ENCODE measurements at places on chromosomes 5 and 9.

DNA sequence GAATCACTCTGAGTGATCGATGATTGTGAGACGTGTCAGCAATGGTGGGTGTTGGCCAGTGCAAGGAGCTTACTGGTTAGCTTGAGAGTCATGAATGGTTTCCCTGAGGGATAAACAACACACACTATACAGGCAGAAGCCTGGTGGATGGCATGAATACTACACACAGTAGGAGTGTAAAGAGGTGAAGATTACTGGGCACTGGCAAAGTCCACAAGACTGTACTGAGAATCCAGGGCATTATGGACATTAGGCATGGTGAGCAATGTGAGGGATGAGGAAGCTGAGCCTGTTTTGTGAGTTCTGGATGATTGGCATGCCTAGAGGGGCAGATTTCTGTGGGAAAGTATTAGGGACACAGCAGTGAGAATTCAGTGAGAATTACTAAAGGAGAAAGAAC lies 71.3 kb downstream of the KDM4C start:
- no peak for DNase-seq

DNA sequence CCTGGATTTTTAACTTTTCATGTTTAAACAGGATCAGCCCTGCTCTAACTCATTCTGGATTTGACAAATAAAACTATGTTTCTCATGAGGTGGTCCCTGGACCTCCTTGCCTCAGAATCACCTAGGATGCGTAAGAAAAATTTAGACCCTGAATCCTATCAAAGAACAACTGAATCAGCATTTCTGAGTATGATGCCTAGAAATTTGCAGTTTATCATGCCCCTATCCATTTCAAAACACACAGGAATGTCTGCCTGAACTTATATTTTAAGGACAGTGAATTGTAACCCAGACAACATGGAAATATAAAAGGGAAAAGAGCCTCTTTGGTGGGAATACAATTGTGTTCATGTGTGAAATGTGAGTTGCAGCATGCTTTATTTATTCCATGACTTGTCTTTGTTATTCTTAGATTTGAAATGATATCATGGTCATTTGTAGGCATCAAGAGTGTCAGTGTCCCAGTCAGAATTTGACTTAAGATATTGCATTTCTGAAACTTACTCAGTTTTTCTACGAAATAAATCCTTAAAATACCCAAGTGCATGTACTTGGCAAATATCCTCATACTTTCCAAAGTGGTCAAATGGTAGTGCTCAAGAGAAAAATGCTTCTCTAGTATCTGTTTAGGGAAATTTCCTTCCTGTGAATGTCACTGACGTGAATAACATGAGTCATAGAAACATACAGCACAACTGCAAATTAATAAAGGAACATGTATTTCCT lies 144.3 kb downstream of the GIN1 start:
- no peak for DNase-seq

DNA sequence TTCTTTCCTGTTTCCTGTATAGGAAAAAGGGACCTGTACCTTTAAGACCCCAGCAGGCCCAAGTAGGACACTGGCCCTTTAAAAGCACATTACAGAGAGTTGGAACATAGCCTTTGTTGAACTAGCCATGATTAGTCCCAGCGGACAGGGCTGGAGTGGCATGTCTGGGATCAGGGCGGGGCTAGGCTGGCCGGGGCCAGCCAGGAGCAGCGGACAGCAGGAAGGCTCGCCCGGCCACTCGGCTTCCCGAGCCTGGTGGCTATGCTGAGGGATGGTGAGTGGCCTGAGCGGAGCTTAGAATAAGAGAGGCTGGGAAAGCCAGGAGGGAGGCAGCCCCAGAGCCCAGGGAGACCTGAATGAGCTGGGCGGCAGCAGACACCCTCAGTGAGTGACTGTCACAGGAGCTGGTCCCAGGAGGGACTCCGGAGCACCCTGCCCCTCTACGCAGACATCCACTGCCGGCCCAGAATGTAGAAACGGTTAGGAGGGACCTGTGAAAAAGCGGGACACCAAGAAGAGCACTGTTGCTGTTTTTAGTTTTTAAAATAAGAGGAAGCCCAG lies 92.1 kb downstream of the DAB2IP start:
- no peak for DNase-seq

- DNase-seq = peak; percentile 69
Measured at GRCh38 chr5:54959673-54960418, 25.5 kb downstream of the ESM1 start.

GRCh38 chr5:128480906-128481633 lies 57.0 kb downstream of the FBN2 start:
- no peak for DNase-seq

GRCh38 chr9:137075275-137075775 lies 2.0 kb upstream of the UAP1L1 start:
- DNase-seq = no peak

- DNase-seq = no peak
Measured at GRCh38 chr9:120921661-120922181, 4.9 kb downstream of the TRAF1 start.

DNA sequence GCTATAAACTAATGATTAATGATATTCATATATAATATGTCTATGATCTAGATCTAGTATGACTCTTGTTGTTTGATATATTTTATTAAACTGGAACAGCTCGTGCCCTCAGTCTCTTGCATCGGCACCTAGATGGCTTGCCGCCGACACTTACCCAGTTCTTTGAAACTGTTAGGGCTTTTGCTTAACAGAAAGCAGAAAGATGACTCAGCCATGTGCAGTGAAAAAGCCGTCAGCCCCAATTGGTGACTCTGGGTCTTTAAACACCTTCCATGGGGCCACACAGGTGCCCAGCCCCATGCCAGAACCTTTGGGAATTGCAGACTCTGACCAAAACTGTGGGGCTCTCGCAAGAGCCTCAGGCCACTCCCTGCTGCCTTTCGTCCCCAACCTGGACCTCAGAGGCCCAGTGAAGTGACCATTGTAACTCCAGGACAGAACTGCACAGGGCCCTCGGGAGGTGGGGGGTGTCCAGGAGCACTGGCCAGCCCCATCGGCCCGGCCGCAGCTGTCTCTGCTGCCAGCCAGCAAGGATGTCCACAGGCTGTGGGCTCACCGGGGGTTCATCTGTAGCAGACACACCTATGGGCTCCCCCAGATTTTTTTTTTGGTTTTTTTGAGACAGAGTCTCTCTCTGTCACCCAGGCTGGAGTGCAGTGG lies 7.8 kb downstream of the LCN10 start:
- peak; percentile 48 for DNase-seq

- no peak for DNase-seq
Measured at GRCh38 chr5:10166392-10166791, 83.3 kb downstream of the ATPSCKMT start.

DNA sequence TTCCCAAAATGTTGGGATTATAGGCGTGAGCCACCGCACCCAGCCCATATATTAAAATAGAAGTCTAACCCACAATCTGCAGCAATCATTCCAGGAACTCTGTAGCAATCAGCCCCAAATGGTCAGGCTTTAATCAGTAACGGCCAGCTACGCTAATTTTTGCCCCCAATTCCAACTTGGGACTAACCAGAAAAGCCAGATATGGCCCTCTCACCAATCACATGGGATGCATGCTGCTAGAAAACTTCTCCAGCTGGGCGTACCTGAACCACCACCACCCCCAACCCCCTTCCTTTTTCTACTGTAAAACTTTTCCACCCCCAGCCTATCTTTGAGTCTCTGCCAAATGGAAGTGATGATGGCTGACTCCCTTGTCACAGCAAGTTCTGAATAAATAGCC lies 4.1 kb downstream of the SUSD1 start:
- DNase-seq = no peak

DNA sequence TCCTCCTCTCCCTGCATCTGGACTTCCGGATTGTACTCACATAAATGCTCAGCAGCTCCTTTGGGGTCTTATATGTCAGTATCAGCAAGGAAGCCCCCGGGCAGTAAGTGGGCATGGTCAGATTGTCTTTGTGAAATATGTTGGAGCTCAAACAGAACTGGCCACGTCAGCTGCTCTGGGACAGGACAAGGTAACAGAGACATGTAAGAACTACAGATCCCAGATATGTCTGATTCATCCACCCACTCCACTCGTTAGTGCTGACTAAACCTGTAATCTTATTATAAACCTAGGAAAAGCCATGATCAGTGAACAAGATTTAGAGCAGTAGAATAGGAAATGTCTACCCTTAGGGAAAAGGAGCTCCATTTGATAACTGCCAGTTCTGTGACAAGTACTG lies 561.8 kb downstream of the CETN3 start:
- no peak for DNase-seq

- DNase-seq = no peak
Measured at GRCh38 chr5:1544294-1544961, 20.7 kb upstream of the LPCAT1 start.

- DNase-seq = no peak
Measured at GRCh38 chr9:108049671-108050494, 560.3 kb upstream of the KLF4 start.

- DNase-seq = no peak
Measured at GRCh38 chr5:44312374-44312773, 76.8 kb downstream of the FGF10 start.

- DNase-seq = no peak
Measured at GRCh38 chr5:107090506-107090905, 580.2 kb downstream of the EFNA5 start.

DNA sequence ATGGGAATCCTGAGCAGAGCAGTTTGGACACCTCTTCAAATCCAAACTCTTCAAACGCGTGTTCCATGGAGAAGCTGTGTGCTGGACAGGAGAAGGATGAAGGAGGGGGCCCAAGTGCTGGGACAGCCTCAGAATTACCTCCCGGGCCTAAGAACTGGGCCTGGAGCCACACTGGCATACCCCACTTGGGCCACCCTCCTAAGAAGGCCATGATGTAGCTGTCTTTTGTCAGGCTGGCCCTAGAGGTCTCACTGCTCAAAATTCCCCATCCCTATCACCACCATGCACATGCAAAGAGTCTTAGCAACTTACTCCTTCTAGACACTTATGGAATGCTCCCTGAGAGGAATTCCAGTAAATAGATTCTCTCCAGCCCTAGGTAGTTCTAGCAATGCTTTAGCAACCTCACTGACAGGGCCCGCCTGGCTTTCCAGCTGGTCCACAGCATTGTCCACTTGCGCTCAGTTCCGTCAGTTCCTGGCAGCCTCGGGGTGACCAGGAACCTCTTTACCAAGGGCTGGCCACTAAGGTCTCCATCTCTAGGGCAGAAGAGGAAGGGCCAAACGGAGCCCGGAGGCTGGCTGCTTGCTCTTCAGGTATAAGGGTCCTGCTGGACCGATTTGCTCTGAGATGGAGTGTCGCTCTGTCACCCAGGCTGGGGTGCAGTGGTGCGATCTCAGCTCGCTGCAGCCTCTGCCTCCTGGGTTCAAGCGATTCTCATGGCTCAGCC lies 75.3 kb downstream of the RGS3 start:
- DNase-seq = no peak

DNA sequence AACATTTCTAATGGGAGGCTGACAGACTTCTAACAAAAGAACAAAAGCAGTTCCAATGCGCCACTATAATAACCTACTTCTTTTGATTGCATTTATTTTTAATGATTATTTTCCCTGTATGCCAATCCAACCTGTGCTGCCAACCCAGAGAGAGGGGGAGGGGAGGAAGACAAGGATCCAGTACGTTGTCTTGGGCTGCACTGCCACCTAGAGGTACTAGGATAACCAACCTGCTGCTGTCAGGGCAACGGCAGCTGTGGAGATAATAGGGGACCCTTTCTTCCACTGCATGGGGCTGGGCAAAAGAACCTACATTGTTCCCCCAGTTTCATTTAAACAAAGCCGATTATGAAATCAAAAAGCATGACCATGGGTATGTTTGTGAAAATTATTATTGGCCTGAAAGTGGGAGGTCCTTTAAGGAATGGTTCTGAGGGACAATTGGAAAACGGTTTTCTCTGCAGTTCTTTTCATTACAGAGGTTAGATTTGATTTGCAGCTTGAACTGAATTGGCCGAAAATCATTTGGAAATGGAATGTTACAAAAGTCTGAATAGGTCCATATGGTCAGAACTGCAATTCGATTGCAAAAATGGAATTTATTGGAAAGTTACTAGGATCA lies 101.3 kb downstream of the RASEF start:
- DNase-seq = peak; percentile 73

DNA sequence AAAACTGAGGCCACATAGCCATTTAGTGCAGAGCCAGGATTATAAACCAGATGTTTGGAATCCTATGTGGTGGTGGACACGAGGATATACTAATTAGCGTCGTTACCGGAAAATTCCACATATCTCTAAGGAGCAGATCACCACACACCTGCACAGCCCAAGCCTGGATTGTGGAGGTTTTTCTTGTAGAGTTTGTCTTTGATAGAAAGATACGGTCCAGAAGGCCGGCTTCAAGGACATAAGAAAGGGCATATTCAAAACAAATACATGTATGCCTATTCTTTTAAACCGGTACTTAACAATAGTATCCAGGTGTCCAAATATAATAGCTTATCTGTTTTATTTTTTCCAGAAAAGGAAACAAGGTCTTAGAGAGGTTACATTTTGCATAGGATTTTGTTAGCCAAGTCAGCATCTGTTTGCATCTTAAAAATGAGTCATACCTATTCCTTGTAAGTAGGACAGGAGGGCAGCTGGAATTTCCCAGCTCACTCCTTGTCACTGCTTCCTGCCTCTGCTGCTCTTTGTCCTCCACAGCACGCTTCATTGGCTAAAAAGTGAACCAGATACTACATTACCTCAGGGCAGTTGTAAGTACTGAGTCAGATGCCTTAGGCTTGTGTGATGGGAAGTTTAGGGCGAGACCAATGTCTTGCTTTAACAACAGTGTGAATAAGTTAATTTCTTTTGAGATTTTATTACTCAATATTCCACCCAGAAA lies 3.6 kb downstream of the TMC1 start:
- DNase-seq = peak; percentile 52

GRCh38 chr9:6969805-6970204 lies 212.0 kb downstream of the KDM4C start:
- no peak for DNase-seq

- no peak for DNase-seq
Measured at GRCh38 chr9:95644377-95644776, 127.6 kb upstream of the PTCH1 start.
